ENCODE measurements at places on chromosomes 4 and X.

GRCh38 chr4:173536808-173537429 lies 6.9 kb upstream of the HAND2 start:
- no peak for DNase-seq

GRCh38 chrX:153642051-153642654 lies 4.8 kb upstream of the DUSP9 start:
- no peak for DNase-seq

GRCh38 chr4:176817204-176817603 lies 24.5 kb upstream of the VEGFC start:
- no peak for DNase-seq

DNA sequence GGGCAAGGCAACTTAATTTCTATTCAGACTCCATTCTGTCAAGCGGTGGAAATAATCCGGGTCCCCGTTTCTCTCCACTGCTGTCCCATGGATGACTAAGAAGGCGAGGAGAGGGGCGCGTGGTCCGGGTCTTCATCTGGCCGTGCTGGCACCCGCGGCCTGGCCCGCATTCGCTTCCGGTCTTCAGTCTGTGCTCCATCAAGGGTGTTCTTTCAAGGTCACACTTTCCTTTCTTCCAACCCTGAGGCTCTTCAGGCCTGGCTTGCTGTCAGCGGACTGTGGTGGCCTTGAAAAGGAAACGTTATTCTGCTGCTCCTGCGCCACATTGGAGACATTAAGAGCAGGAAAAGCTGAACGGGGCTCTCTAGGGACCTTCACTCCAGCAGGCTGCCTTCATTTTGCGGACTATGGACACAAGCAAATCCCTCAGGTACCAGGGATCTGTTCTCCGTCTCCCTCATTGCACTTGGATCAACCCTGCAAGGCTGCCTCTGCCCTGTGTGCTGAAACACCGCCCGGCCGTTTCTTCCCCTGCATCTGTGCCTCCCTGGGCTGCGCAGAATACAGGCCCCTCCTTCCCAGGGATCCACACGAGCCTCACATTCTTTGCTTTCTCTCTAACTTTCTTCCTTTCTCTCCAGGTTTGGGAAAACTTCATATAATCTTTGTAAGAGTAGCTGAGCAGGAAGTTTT lies 5.7 kb upstream of the SLC25A4 start:
- no peak for DNase-seq

DNA sequence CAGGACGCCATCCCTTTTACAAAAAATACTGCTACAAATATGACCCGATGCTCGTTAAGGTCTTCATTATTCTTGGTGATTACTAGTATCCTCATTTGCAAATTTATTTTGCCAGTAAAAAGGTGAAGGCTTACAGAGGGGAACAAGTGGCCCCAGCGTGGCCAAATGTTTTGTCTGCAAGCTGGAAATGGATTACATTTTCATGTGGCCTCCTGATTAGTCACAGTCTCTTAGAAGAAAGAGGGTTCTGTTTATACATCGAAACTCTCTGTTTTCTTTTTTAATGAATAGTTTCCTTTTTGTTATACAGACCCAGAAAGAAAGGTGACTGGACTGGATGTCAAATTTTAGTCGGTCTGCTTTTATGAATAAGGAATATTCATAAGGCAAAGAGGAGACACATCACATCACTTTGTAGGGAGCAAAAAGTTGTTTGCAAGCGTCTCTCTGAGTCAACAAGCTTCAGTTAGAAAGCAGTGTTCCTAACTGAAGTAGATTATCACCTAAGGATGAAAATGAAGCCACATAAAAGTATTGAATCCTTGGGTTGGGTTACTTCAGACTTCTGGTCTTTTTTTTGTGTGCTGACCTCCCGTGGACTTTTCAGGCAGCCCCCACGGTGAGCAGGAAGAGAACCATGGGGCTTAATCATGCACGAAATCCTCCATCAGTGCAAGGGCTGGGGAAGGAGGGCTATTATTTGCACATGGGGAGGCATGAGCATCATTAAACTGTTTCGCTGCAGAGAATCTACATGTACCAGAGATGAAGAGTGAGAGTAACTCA lies 125.6 kb downstream of the ARSF start:
- DNase-seq: no peak

- DNase-seq: no peak
Observed at GRCh38 chr4:93605163-93605562, 223.4 kb upstream of the ATOH1 start.

- DNase-seq: no peak
Observed at GRCh38 chr4:100644150-100644549, 126.3 kb upstream of the EMCN start.

DNA sequence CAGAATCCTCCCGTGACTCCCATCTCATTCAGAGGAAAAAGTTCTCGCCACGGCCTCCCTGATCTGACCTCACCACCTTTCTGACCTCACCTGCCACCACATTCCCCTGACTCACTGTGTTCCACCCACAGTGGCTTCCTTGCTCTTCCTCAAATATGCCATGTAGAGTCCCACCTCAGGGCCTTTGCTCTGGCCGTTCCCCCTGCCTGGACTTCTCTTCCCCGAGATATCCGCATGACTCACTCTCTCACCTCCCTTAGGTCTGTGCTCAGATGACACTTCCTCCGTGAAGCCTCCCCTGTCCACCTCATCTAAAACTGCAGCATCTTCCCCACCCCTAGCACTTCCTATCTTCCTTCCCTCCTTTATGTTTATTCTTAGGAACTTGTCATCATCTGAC lies 7.2 kb upstream of the TSPYL2 start:
- DNase-seq: no peak

DNA sequence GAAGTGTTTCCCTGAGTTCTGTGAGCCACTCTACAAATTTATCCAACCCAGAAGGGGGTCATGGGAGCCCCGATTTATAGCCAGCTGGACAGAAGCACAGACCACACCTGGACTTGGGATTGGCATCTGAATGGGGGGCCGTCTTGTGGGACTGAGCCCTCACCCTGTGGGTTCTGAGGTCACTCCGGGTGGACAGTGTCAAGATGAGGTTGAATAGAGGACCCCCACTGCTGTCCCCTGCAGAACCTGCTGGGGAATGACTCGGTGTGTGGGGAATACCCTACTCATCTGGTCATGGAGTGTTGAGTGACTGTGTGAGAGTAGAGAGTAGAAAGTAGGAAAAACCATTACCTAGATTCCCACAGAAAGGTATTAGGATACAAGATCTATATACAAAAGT lies 67.5 kb downstream of the ZFYVE28 start:
- DNase-seq: no peak

GRCh38 chr4:139555705-139556070 lies 331 bp downstream of the SETD7 start:
- DNase-seq: no peak

GRCh38 chr4:118920247-118920646 lies 31.6 kb downstream of the SYNPO2 start:
- no peak for DNase-seq

DNA sequence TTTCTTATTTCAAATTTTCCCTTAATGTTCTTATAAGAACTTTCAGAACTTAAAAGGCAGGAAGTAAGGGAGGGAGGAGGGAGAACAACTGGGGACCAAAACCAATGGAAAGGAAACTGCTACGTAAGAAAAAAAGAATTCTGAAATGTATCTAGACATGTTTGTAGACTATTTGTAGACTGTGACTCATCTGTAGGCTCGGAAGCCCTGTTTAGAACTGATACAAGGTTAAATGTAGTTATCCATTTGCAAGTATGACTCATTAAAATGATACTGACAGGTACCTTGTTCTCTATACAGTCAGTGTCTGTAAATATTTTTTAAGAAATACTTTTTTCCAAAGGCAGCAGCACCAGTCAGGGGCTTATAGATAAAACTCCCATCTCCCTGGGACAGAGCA lies 202.0 kb downstream of the DHX15 start:
- DNase-seq: no peak

DNA sequence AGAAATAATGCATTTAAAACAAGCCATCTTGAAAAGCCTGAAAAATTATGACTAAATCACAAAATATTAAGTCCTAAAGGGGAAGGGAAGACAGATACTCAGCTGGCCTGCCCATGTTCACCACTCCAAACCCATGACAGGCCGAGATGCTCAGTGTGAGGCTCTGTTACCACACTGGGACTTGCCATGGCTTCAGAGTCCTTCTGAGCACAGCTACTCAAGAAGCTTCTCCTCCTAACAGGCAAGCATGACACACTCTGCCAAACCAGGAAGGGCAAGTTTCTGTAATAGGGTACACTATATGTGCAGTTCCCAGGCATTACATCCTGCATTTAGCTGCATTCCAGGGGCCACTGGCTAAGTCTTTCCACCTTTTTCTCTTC lies 34.0 kb upstream of the CYBB start:
- no peak for DNase-seq

DNA sequence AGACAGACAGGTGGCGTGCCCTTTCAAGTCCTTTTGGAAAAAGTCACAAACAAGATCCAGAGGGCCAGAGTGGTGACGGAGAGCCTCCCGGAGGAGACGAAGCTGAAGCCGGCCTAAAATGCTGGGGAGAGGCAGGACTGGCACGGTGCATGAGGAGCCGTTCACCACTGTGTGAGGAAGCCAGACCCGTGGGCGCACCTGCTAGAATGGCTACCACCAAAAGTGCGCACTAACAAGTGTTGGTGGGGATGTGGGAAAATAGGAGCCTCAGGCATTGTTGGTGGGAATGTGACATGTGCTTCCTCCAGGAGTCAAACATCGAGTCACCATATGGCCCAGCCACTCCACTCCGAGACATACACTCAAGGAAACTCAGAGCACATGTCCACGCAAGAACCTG lies 67.4 kb upstream of the HELT start:
- DNase-seq: no peak

- no peak for DNase-seq
Observed at GRCh38 chrX:24648495-24648894, 1.3 kb upstream of the PCYT1B start.

GRCh38 chrX:112832481-112833095 lies 8.0 kb downstream of the AMOT start:
- no peak for DNase-seq

DNA sequence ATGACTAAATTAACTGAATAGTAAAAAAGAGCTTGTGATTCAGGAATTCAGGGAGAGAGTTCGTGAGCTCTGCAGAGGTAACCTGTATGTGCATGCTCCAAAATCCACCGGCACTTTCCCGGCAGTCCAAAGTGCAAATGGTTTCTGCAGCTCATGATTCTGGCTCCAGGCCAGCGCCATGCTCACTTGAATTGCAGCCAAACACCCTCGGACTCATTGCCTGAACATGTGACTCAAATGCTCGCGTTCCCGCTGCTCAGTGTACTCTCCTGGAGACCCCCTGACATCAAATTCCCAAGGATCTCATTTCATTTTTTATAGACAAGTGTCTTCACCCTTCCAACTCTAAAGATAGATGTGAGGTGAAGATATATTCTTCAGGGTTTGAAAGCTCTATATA lies 44.1 kb upstream of the SH3RF1 start:
- DNase-seq: no peak
